ENCODE measurements at places on chromosomes 3 and 15. TPM values are rescaled to one million over a fixed set of nuclear protein-coding genes. Genes with fewer than 3 reads are reported as not detected.

The MCTP2 gene
- 3.4 TPM for total RNA-seq

DNA sequence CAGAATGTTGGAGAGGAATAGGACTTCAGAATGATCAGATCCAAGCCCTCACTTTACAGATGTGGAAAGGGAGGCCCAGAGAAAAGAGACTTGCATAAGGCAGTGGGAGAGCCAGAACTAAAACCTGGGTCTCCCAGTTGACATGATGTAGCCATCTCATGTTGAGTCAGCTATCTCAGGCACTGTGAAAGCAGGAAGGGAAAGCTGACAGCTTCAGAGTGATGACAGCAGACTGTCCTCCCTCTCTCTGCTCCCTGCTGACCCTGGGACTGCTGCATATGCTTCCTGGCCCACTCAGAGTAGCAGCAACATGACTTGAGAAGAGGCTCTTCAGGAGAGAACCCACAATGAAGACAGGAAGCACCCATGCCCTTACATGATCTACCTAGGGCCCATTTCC is 14.7 kb downstream of the FHIT start:
- H3K4me3 ChIP-seq, result no peak overlapping the region
- no peak overlapping the region for H3K27ac ChIP-seq
- H3K4me1 ChIP-seq, result no peaks in the 10 kb centered on the region
- no peaks in the 10 kb centered on the region for H3K36me3 ChIP-seq
- no peaks in the 10 kb centered on the region for H3K27me3 ChIP-seq

The THOC7 gene
- 74.0 TPM for total RNA-seq

- H3K27me3 ChIP-seq, result no peaks in the 10 kb centered on the region
- no peaks in the 10 kb centered on the region for H3K4me1 ChIP-seq
- DNase-seq, result no peak
- H3K36me3 ChIP-seq, result no peaks in the 10 kb centered on the region
- no peak overlapping the region for H3K4me3 ChIP-seq
- H3K27ac ChIP-seq, result no peak overlapping the region
These were observed 20.5 kb upstream of the CCDC174 start for GRCh38 chr3:14631101-14631497.

The MASP1 gene
- 3.2 TPM for total RNA-seq

- no peaks in the 10 kb centered on the region for H3K4me1 ChIP-seq
- H3K36me3 ChIP-seq, result no peaks in the 10 kb centered on the region
- H3K27me3 ChIP-seq, result no peaks in the 10 kb centered on the region
- no peak for DNase-seq
- no peak overlapping the region for H3K27ac ChIP-seq
These were observed 580.2 kb downstream of the ZIC1 start for GRCh38 chr3:147989344-147989743.

DNA sequence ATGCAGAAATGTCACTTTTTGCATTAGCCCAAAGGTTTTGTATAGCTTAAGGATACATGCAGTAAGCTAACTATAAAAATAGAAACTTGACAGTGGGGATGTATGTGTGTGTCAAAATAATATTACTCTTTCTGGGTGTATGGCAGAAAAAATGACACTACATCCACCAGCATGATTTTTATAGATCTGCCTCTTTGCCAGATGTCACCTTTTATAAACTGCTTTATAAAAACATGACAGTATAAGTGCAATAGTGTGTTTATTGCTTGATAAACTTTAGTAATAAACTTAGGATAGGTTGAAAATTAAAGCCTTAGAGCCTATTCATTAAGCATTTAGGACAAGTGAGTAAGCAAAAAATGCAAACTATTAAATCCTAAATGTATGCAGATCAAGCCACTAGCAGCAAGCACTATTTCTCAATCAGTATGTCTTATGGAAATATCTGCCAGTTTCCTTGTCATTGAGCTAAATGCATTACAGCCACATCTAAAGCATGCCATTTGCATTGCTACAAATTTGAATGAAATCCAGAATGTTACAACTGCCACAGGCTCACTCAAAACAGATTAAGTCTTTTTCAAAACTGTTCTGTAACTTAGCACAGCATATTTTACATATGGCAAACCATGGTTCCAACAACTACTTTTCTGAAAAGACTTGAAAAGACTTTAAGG is 935.0 kb downstream of the FHIT start:
- no peaks in the 10 kb centered on the region for H3K27me3 ChIP-seq
- H3K27ac ChIP-seq, result no peak overlapping the region
- DNase-seq, result no peak
- H3K36me3 ChIP-seq, result no peaks in the 10 kb centered on the region
- peaks cover 4% of the 10 kb centered on the region for H3K4me1 ChIP-seq

DNA sequence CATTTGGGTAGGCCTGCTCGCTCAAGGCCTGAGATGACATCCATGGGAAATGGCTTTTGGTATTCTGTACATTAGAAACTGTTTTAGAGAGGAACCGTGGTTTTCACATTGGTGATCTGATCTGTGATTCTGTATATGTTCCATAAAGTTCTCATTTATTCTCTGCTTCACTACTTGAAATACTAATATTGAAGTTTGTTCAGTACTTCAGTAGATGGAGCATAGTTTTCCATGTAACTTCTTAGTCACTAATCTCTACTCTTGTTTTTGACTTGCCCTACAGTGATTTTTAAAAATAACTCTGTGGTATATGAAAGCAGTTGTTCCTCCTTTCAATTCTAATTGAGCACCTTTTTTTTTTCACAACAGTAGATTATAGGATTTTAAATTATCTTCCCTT is 66.5 kb downstream of the MBNL1 start:
- H3K27me3 ChIP-seq, result no peaks in the 10 kb centered on the region
- no peak for DNase-seq
- H3K4me3 ChIP-seq, result no peak overlapping the region
- H3K36me3 ChIP-seq, result no peaks in the 10 kb centered on the region

GRCh38 chr15:74960995-74961588 is 4.5 kb upstream of the RPP25 start:
- no peak overlapping the region for H3K4me3 ChIP-seq
- H3K36me3 ChIP-seq, result no peaks in the 10 kb centered on the region
- H3K27ac ChIP-seq, result no peak overlapping the region
- H3K27me3 ChIP-seq, result peaks cover 20% of the 10 kb centered on the region
- H3K4me1 ChIP-seq, result peaks cover 6% of the 10 kb centered on the region

- no peaks in the 10 kb centered on the region for H3K4me1 ChIP-seq
- no peak overlapping the region for H3K27ac ChIP-seq
- no peaks in the 10 kb centered on the region for H3K36me3 ChIP-seq
These were observed 22.5 kb upstream of the TSC22D2 start for GRCh38 chr3:150385296-150386242.

The PEX5L gene
- 4.9 TPM for total RNA-seq

DNA sequence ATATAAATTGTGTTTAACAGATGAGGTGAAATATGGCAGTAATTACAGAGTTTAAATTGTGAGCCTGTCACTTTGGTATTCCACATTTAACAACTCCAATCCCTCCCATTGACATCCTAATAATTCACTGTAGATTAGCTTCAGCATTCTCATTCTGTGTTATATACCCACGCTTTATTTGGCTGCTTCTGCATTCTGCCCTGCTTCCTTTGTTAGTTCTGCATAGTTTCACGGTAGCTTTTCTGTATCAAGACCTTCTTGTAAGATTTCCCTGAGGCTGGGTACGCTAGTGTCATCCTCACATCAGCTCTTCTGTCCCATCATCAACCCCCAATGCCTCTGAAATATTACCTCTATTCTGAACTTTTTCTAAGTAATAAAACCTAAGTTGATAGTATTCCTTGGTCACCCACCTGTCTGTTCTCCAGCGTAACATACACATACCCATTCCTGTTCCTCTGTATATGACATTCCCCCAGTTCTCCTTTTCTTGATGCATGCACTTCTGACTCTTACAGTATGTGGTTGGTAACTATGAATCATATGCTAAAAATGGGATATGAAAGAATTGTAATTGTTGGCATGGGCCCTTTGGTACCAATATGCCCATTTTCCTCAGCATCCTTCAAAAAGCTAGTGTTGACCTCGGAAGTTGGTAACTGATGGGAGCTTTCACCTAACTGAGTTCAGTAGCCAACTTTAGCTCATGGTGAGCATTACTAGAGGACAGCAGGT is 171.2 kb downstream of the KLHL25 start:
- H3K4me1 ChIP-seq, result peaks cover 6% of the 10 kb centered on the region
- no peaks in the 10 kb centered on the region for H3K27me3 ChIP-seq
- H3K27ac ChIP-seq, result no peak overlapping the region
- no peak overlapping the region for H3K4me3 ChIP-seq

- no peak for DNase-seq
- H3K27me3 ChIP-seq, result no peaks in the 10 kb centered on the region
- H3K4me1 ChIP-seq, result peaks cover 2% of the 10 kb centered on the region
- no peaks in the 10 kb centered on the region for H3K36me3 ChIP-seq
- no peak overlapping the region for H3K4me3 ChIP-seq
These were observed 54.1 kb upstream of the IGF2BP2 start for GRCh38 chr3:185878920-185879319.

The MESP1 gene
- 0.15 TPM for total RNA-seq

DNA sequence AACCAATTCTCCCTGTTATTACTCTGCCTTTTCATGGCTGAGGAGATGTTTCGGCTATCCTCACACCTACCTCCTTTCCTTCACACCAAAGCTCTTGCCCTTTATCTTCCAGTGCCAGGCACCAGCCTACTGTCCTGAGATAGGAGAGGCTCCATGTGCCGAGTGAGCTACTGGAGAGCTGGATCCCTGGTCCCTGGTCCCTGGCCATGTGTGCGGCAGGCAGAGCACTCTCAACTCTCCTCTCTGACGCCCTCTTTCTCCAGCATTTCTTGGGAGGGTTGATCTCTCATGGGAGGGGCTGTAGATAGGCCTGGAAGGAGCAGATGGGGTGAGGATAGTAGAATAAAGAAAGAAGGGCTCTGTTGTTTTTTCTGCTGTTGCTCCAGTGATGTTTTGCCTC is 277.1 kb upstream of the UMPS start:
- H3K4me3 ChIP-seq, result no peak overlapping the region
- H3K36me3 ChIP-seq, result no peaks in the 10 kb centered on the region
- no peak for DNase-seq
- H3K27ac ChIP-seq, result no peak overlapping the region
- H3K27me3 ChIP-seq, result no peaks in the 10 kb centered on the region

The ZNF660 gene
- 11.7 TPM for total RNA-seq

The IL5RA gene
- total RNA-seq, result not detected

GRCh38 chr3:54969652-54970051 is 41.8 kb upstream of the LRTM1 start:
- H3K27me3 ChIP-seq, result no peaks in the 10 kb centered on the region
- no peak overlapping the region for H3K27ac ChIP-seq
- H3K4me1 ChIP-seq, result peaks cover 4% of the 10 kb centered on the region
- DNase-seq, result no peak
- no peaks in the 10 kb centered on the region for H3K36me3 ChIP-seq

DNA sequence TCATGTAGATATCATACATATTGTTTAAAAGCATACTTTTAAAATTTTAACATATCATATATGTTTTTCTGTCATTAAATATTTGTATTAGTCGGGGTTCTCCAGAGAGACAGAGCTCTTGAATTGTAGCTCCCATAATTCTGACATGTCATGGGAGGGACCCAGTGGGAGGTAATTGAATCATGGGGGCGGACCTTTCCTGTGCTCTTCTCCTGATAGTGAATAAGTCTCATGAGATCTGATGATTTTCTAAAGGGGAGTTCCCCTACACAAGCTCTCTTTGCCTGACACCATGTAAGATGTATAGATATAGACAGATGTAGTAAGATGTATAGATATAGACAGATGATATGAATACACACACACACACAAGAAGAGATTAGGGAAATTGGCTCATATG is 161.2 kb upstream of the ABI3BP start:
- H3K27ac ChIP-seq, result no peak overlapping the region
- DNase-seq, result no peak

DNA sequence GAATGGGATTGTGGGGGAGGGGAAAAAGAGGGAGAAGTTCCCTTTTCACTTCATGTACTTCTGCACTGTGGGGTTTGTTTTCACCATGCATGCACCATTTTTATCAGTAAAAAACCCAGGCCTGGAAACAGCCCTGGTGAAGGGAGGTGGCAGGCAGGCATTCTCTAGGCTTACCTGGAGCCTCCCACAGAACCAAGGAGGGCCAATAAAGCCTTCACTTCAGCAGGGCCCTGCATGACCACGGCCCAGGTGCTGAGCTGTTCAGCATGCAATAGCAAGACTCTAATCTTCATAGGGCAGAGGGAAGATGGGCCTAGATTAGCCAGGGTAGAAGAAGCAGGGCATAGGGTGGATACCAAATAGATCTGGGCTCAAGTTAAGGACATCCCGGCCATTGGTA is 49.6 kb downstream of the SCN5A start:
- no peak for DNase-seq
- no peak overlapping the region for H3K27ac ChIP-seq
- H3K27me3 ChIP-seq, result no peaks in the 10 kb centered on the region
- H3K4me3 ChIP-seq, result no peak overlapping the region
- H3K36me3 ChIP-seq, result no peaks in the 10 kb centered on the region
- no peaks in the 10 kb centered on the region for H3K4me1 ChIP-seq

- H3K4me1 ChIP-seq, result peaks cover 18% of the 10 kb centered on the region
- peaks cover 9% of the 10 kb centered on the region for H3K27me3 ChIP-seq
These were observed 70.4 kb downstream of the HES1 start for GRCh38 chr3:194206320-194206719.

- H3K4me1 ChIP-seq, result no peaks in the 10 kb centered on the region
- H3K27ac ChIP-seq, result no peak overlapping the region
- no peaks in the 10 kb centered on the region for H3K27me3 ChIP-seq
These were observed 379.0 kb downstream of the CNTN4 start for GRCh38 chr3:2477620-2478019.

The IL16 gene
- 0.09 TPM for total RNA-seq

The C3orf80 gene
- total RNA-seq, result 1.1 TPM

- no peak overlapping the region for H3K27ac ChIP-seq
- no peaks in the 10 kb centered on the region for H3K36me3 ChIP-seq
- no peak for DNase-seq
- peaks cover 23% of the 10 kb centered on the region for H3K27me3 ChIP-seq
- H3K4me3 ChIP-seq, result no peak overlapping the region
- H3K4me1 ChIP-seq, result no peaks in the 10 kb centered on the region
These were observed 145.5 kb downstream of the SMAD6 start for GRCh38 chr15:66847565-66847991.

DNA sequence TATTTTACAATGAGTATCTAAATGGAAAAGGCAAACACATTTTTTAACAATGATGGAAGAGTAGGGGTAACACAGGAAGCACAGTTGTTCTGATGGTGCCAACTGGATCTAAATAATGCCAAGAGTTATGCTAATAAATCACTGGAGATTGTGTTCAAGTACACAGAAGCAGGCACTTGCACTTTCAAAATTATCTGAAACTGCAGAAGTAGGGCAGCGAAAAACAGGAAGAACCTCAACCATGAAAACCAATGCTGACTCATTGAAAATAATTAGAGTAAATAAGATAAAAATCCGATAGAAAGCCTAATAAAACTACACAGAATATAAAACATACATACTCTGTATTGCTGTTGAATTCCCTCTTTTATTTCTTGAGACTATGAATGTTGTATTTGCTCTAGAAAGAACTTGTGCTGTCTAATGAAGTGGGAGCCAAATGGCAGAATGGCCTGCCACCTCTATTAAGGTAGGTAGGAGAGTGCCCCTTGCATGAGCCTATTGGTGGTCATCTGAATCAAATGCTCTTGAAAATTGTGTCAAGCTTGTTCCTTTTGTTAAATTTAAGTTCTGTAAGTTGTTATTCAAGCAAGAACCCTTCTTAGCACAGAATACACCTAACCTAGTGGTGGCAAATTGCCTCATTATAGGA is 93.7 kb downstream of the ABI3BP start:
- no peak overlapping the region for H3K27ac ChIP-seq
- no peaks in the 10 kb centered on the region for H3K36me3 ChIP-seq
- no peak overlapping the region for H3K4me3 ChIP-seq
- no peaks in the 10 kb centered on the region for H3K27me3 ChIP-seq
- no peaks in the 10 kb centered on the region for H3K4me1 ChIP-seq

The COL7A1 gene
- 7.8 TPM for total RNA-seq

- H3K27me3 ChIP-seq, result peaks cover 16% of the 10 kb centered on the region
- peak overlapping the region; percentile 55 for H3K4me3 ChIP-seq
- no peak overlapping the region for H3K27ac ChIP-seq
- H3K4me1 ChIP-seq, result peaks cover 4% of the 10 kb centered on the region
- DNase-seq, result no peak
These were observed 390 bp upstream of the TLE3 start for GRCh38 chr15:70098153-70098460.

The CALML4 gene
- total RNA-seq, result 12.5 TPM

The P2RY14 gene
- not detected for total RNA-seq

All from H1 (cell line).